ENCODE measurements at places on chromosomes 2 and 18.

- no peak for DNase-seq
Measured at GRCh38 chr2:36486521-36487044, 111.4 kb downstream of the FEZ2 start.

DNA sequence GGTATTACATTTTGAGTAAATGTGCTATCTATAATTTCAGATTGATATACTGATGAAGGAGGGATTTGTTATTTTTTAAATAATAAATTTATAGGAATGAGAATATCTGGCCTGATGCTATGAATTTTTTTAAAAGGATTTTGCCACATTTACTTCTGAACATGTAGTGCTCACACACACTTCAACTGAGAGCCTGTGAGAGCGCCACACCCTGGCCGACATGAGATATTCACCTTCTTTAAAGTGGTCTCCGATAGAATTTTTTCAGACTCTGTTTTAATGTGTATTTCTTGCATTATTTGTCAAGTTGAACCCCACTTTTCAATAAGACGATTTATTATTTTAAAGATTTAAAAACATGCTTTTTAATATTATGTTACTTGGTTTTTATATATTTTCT is 813.3 kb downstream of the DCC start:
- DNase-seq = no peak

DNA sequence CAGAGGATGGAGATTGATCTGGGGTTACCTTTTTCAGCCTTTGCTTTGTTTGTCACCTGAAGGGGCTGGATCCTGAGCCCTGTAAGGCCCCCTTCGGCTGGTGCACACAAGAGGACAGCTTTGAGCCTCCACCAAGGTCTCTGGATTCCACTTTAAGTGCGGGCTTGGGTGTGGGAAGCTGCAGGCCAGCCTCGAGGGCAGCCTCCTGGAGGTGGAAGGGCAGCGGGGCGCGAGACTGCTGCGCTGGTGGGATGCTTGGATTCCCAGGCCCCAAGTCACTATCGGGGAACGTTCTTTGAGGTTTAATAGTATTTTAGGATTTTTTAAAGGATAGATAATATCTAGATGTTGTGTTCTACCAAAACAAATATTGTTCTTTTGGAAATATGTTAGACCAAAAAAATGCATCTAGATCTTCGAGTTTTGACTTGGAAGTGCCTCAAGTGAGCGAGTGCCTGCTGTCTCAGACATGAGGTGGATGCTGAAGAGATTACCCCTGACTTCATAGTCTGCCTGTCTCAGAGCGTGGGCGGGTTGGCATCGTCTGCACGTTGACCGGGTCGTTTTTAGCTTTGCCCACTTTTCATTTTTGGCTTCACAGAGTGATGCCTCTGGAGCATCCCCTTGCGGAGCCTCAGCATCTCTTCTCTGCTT is 113.8 kb downstream of the AGAP1 start:
- DNase-seq = no peak

- DNase-seq = no peak
Measured at GRCh38 chr18:39713961-39714360, 2148.4 kb upstream of the CELF4 start.

DNA sequence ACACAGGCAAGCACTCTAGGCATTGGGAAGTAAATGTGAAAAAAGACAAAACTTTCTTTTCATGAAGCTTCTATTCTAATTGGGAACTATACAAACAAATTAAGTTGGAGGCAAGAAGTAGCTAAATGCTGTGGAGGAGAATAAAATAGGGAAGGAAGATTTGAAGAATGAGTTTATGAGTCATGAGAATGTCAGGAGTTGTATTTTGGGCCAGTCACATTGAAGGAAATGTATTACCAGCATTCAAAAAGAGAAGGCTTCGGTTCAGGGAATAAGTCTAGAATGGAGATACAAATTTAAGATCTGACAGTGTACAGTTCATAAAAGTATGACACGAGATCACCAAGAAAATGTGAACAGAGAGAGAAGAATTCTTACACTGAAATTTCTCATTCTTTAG is 666.5 kb downstream of the ADCYAP1 start:
- DNase-seq = no peak
